ENCODE measurements at places on chromosomes 16 and 17.

GRCh38 chr17:73834684-73835343, 190.6 kb upstream of the SDK2 start:
- DNase-seq: no peak

- DNase-seq: peak; percentile 100
Observed at GRCh38 chr17:8384801-8385378, 1.9 kb upstream of the RPL26 start.

DNA sequence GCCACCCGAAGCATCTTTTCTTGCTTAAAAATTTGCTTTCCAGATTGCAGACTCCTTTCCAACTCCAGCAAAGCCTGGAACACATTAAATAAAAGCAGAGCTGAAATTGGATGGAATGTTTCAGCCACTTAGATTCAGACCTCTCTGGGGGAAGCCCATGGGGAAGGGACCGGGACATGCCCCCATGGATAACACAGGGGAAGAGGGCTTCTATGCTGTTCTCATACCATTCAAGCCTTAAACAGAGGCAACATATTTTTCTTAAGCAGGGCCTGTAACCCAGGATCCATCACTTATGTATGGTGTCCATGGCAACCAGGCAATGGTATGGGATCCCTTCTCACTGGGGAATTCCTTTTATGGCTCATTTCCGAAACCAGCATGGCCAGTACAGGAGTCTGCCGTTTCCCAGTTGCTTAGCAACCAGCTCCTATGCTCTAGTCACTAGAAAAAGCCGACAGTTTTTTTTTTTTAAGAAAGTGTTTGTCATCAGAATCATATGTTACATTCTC, 62.0 kb upstream of the MARCHF10 start:
- DNase-seq: peak; percentile 96

GRCh38 chr17:66775881-66776400, 59.0 kb upstream of the CACNG5 start:
- DNase-seq: peak; percentile 89

DNA sequence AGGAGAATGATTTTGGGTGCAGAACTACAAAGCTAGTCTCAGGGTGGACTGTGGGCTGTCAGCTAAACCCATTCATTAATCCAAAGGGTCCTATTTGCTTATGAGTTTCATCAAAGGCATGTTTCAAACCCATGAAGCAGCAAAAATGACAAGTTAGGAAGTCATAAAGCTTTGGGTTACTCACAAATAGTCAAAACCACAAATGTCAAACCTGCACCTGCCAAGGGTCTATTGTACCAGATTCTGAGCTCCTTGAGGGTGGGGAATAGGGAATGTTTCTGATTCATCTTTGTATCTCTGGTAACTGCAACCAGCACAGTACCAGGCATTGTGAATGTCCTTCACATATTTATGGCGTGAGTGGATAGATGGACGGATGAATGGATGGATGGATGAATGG, 317.7 kb downstream of the MAF start:
- DNase-seq: no peak

DNA sequence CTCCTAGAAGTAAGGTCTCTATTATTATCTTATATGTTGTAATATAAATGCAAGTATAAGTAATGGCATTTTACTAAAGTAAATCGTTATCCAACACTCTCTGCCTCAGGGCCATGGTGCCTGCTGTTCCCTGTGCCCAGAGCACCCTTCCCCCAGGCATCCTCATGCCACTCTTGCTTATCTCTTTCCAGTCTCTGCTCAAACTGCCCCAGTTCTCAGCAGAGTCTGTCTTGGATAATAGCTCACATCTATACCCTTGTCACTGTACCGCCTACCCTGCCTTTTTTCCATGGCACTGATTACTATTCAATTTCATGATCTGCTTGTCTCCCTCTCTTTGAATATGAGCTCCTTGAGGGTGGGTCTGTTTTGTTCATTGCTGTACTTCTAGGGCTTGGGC, 31.7 kb downstream of the CDH1 start:
- no peak for DNase-seq

DNA sequence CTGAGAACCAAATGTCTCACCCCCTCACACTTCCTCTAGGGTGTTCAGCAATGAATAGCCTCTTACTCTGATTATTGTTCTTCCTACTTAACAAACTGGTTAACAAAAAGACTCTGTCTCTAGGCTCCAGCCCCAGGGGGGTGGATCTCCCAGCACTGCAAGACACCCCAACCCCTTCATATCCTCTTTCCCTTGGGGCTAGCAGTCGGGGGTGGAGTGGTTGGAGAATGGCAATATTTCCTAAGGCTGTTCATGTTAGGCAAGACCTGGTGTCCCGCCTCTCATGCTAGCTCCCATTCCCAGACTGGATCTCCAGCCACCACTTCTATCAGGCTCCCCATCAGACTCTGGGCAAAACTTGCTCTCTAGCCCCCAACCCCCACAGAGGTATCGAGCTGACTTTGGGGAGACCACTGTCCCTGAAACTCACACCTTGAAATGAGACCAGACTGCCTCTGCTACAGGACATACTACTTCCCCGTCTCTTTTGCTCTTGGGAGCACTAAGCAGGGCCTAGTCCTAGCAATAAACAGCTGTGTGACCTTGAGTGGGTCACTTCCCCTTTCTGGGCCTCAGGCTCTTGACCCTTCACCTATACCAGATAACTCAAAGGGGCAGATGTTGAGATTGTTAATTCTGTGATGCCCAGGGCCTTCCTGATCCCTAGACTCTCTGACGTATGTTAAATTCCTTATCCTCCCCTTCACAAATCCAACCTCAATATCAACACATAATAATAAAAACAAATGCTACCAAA, 2.4 kb downstream of the SLC25A35 start:
- no peak for DNase-seq

All from islet precursor cell (in vitro differentiated cells).